ENCODE measurements at places on chromosomes 4 and X.

- DNase-seq: no peak
Observed at GRCh38 chr4:114249976-114250375, 270.5 kb upstream of the ARSJ start.

DNA sequence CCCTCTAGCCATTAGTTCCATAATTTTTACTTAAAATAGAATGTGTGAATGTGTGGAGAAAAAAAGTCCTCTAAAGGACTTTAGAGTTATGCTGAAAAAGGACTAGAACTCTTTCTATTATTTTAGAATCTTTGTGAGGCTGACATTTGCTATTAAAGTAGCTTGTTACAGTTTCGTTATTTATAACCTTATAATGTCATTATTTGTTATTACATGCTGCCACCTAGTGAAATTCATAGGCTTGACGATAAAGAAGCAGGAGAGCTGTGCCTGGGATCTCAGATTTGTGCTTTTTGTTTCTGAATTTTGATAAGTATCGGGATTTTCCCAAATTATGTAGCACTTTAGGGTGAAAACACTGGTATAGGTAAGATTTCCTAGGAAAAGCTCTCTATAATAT is 38.5 kb upstream of the TAPT1 start:
- no peak for DNase-seq

DNA sequence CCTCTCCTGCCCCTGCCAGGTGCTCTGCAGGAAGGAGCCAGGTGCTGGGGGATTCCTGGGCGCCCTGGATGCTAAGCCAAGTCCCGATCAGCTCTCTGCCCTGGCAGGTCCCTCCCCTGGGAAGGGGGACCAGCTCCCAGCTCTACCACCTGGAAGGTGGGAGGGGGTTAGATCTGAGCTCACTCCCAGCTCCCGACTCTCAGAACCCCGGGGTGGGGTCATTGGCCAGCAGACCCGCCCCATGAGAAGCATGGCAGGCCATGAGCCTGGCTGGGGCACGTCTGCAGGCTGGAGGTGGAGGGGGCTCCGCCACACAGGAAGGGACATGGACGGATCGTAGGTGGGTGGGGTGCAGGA is 83.4 kb upstream of the NKX1-1 start:
- peak; percentile 12 for DNase-seq

- DNase-seq: no peak
Observed at GRCh38 chr4:89482926-89483595, 175.5 kb upstream of the GPRIN3 start.

GRCh38 chrX:23292988-23293651 is 41.5 kb upstream of the PTCHD1 start:
- peak; percentile 67 for DNase-seq

GRCh38 chrX:1380672-1381233 is 11.2 kb downstream of the SLC25A6 start:
- no peak for DNase-seq

DNA sequence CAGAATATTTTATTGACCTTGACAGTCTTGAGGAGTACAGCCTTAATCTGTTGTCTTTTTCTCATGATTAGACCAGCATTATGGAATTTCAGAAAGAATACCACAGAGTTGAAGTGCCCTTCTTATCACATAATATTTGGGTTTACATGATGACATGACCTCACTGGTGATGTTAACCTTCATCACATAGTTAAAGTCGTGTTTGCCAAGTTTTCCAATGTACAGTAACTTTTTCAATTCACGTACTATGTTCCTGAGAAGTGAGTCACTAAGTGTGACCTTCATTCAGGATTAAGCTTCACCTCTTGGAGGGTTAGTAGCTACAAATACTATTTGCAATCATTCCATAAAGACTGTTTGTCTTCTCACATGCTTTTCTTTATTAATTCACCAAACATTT is 52.1 kb downstream of the RAB40A start:
- DNase-seq: no peak

- peak; percentile 70 for DNase-seq
Observed at GRCh38 chrX:71935476-71935875, 24.8 kb downstream of the NHSL2 start.

DNA sequence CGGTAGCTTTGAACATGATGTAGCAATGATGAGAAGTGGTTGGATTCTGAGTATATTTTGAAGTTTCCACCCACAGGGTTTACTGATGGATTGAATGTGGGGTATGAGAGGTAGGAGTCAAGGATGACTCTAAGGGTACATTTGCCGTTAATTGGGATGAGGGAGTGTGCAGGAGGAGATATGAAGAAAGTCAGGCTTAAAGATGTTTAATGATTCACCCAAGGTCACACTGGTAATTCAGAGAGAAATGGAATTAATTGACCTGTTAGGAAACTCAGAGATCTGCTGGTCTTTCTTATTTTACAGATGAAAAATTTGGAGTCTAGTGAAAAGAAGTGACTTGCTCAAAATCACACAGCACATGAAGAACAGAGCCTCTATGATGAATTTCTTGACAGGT is 390.7 kb downstream of the GBA3 start:
- DNase-seq: no peak

GRCh38 chrX:39194673-39195072 is 393.4 kb downstream of the MID1IP1 start:
- no peak for DNase-seq

DNA sequence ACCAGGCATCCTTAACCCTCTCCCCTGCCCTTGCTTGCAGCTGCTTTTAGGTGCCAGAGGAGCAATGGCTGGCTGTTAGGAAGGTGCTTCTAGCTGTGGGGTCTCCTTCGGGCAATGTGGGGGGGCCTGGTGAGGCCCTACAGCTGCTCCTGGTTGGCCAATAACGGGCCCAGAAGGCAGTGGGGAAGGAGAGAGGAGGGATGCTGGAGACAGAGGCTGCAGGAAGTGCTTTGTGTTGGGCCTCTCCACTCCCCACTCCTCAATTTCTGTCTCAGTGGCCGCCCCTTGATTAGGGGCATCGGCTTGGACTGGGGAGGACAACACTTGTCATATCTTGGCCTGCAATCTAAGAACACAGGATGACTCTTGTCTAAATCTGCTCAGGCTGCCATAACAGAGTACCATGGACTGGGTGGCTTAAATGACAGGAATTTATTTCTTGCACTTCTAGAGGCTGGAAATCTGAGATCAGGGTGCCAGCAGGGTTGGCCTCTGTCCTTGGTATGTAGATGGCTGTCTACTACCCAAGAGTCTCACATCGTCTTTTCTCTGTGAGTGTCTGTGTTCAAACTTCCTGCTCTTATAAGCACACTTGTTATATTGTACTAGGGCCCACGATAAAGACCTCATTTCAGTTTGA is 374.3 kb downstream of the MID1IP1 start:
- DNase-seq: no peak

DNA sequence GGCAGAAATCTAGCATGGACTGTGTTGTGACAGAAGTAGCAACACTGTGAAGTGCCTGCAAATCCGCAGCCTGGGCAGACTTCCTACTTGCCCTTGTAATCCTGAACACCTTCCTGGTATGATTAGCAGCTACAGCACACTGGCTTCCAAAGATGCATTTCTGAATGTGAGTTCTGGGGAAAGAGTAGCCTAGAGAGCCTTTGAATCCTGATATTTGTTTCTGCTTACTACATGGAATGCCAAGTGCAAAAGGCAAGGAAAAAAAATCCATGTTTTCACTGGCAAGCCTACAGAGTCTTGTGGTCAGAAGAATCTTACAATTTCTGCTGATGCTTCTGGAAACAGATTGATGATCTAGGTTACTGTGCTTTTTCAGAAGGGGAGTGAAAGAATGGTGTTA is 223.7 kb downstream of the COL25A1 start:
- peak; percentile 56 for DNase-seq

- no peak for DNase-seq
Observed at GRCh38 chr4:20878806-20879205, 178.5 kb downstream of the PACRGL start.

DNA sequence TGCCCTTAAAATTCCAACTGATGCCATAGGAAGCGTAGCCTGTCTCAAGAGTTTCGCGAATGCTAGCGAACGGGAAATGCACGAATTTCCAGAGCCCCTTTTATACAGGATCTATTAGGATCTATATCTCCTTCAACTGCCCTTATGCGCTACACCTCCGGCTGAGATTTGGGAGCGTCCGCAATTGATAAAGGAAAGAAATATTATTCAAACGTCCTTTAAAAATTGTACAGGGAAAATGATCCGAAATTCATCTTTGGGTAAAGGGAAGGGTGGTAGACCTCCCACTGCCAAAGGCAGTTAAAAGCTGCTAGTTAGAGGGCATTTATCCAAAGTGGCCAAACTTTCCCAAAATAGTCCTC is 609 bp downstream of the NR3C2 start:
- no peak for DNase-seq

GRCh38 chr4:38724475-38724808 is 58.3 kb downstream of the TLR10 start:
- no peak for DNase-seq

- no peak for DNase-seq
Observed at GRCh38 chr4:172202480-172203076, 389.4 kb downstream of the GALNTL6 start.

DNA sequence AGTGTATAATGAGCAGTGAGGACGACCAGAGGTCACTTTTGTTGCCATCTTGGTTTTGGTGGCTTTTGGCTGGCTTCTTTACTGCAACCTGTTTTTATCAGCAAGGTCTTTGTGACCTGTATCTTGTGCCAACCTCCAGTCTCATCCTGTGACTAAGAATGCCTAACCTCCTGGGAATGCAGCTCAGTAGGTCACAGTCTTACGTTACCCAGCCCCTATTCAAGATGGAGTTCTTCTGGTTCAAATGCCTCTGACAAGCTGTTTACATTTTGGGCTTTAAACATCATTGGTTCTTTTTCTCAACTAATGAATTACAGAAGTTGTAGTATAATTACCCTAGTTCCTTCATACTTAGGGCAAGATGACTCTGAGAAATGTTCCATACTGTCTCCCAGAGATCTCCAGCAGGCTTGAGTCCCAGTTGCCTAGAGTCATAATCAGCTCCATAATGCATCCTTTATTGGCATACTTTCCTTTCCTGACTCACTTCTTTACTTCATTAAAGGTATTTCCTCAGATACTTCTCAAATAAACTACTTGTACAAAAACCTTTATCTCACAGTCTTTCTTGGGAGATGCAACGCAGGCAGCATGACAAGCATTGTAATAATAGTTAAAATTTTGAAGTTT is 136.5 kb downstream of the KDM6A start:
- DNase-seq: no peak

Measured in femur (tissue), 1 donor.